Neural crest cell (in vitro differentiated cells): ENCODE measurements at places on chromosomes 1 and 21.

GRCh38 chr1:39305555-39305954 lies 101.1 kb downstream of the MACF1 start:
- no peak for DNase-seq

DNA sequence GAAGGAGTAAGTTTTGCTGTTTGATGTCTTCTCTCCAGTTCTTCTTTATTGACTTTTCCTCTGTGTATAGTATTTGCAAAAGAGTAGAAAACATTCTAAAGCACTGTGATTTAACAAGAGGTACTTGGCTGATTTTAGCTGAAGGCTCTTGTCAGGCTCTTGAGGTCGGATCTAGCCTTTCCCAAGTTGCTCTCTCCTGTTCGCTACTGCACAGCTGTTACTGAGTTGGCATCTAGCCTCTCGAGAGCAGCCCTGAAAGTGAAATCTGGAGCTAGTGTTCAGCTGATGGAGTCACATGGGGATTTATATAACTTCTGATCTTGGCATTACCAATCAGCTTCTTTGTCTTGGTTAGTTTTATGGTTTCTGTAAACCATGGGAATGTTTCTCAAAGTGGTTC lies 193.1 kb downstream of the RYR2 start:
- DNase-seq, result no peak

- peak; percentile 26 for DNase-seq
Measured at GRCh38 chr1:235329139-235329902, 951 bp downstream of the GGPS1 start.

GRCh38 chr21:15061279-15061678 lies 3.5 kb downstream of the NRIP1 start:
- DNase-seq, result no peak

- DNase-seq, result no peak
Measured at GRCh38 chr1:8329439-8329838, 11.5 kb downstream of the SLC45A1 start.
